ENCODE measurements at places on chromosomes 13 and 19.

DNA sequence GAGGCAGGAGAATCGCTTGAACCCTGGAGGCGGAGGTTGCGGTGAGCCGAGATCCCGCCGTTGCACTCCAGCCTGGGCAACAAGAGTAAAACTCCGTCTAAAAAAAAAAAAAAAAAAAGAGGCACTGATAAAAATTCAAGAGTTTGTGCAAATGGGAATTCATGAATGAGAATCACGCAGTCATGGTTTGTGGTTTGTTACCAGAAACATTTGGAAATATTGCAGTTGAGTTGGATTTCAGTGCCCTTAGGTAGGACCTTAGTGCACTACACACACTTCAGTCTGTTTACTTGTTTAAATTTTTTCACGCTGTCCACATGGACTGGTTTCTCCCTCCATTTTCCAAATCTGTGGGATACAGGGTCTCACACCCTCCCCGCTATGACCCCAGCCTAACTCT is 28.4 kb downstream of the ZNF844 start:
- DNase-seq, result no peak

GRCh38 chr13:73171926-73172325 is 113.1 kb downstream of the KLF5 start:
- no peak for DNase-seq

GRCh38 chr13:25453850-25454365 is 82.1 kb downstream of the ATP8A2 start:
- no peak for DNase-seq

DNA sequence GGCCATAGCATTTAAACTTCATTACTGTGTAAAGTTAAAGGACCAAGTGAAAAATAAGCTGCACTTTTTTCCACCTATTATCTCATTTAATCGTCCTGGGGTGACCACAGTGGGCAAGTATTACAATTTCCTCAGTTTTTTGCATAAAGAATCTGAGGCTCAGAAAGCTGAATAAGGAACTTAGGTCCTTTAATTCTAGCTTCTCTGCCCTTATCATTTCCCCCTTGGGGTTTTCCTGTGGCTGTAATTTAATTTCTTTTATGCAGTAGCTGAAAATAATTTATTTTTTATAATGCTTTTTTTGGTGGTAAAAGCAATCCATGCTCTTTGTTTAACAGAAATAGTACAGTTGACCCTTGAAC is 59.8 kb upstream of the RCBTB2 start:
- no peak for DNase-seq

- DNase-seq, result no peak
These were observed 512 bp downstream of the LRRC8E start for GRCh38 chr19:7888826-7889217.

DNA sequence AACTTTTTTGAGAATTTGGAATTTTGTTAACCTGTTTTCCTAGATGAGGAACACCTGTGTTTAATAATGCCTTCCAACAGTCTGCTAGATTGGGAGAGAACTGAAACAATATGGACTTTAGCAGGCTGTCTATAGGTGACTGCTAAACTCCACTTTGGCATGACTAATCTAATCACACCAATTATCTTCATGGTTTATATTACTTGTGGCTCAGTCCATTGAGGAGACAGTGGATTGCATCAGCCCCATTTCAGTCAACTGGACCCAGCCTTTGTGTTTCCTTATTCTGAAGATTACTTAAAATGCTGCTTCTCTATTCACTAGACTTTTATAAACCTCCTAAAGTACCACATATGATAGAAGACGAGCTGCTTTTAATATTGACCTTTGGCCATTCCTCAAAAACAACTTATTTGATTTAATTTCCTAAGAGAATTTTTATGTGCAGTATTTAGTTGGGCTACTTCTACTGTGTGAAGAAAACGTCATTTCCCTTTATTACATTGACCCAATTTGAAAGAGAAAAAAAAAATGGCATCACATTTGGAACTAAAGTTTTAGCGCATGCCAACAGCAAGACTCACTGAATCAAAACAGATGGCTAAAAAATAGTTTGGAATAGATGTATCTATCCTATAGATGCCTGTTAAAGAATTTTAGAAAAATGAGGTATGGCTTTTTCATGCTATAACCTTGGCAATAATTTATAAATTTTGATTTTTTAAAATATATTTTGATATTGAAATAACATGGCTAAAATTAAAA is 295.8 kb downstream of the NDFIP2 start:
- DNase-seq, result no peak

GRCh38 chr13:57825066-57825465 is 193.5 kb downstream of the PCDH17 start:
- DNase-seq, result no peak

- DNase-seq, result no peak
These were observed 64.9 kb downstream of the HSPH1 start for GRCh38 chr13:31096654-31097302.

DNA sequence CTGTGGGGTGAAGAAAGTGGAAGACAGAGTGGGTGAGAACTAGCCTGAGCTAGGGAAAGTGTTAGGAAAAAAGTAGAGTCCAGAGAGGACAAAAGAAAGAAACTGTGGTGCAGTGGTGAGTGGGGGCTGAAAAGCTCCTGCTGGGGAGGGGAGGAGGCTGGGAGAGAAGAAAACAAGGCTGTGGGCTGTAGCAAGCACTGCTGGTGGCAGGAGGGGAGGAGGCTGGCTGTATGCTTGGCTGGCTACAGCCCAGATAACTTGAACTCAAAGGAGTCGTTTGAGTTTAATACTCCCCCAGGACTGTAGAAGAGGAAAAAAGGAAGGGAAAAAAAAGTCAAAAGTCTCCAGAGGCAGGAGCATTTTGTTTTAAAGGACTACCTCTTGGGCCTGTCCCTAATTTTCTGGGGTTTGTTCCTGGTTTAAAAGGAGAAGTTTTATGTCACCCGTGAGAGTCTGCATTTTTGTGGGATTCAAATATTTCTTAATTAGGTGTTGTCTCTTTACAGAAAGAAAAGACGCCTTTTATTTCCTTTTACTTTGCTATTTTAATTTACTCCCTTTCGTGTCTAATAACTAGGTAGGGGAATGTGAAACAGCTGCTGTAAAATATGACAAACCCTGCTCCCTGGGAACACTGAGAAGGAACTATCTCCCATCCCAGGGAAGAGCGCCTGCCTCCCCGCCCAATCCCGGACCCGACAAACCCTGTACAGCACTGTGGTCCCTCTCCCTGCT is 21.7 kb downstream of the ZIC5 start:
- DNase-seq, result no peak

GRCh38 chr13:37207691-37208451 is 102.4 kb upstream of the CSNK1A1L start:
- DNase-seq, result no peak

GRCh38 chr13:33235078-33235477 is 50.5 kb downstream of the STARD13 start:
- no peak for DNase-seq

GRCh38 chr19:1896508-1896907 is 8.7 kb upstream of the ADAT3 start:
- DNase-seq, result no peak

DNA sequence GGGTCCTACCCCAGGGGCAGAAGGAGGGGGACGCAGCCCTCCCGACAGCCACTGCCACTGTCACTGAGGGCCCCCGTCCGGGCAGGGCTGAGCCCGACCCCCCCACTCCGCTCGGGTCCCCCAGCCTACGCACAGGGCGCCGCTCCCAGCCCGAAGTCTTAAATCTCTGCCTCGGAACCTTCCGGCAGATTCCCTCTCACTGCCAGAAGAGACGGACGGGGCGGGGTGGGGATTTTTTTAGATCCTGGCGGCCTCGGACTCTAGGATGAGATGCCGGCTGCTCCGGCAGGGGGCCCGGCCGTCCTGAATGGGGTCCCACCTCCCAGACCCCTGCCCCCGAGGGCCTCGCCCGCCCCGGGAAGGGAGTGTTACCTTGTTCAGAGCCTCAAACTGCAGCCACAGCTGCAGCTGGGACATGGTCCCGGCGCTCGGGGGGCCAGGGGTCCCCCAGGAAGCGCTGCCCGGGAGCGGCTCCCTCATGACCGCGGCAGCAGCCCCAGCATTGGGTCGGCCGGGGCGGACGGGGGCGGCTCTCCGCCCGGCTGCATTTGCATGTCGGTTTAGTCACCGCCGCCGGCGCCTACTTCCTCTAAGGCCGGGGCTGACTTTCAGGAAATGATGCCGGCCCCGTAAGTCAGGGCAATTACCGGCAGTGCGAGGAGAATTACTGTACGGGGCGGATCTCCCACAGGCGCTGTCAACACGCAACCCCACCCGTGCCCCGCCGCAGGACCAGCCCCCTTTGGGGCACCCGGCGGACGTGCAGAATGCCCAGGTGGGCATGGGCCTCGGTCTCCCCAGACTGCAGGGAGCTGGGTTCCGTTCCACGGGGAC is 28.1 kb downstream of the GPX4 start:
- no peak for DNase-seq

DNA sequence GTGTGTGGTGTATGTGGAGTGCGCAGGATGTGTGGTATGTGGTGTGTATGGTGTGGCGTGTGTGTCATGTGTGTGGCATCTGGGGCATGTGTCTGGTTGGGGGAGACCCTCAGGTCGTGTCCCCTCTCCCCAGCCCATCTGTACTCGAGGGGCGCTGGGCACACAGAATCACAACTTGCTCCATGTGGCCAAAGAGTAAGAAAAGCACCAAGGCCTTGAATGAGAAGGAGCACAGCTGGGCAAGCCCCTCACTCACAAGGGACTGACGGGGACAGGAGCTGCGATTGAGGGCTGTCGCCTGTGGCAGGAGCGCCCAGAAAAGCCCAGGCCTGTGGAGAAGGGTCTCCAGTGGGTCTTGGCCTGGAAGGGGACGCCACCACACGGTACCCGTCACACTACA is 62.8 kb downstream of the PEPD start:
- no peak for DNase-seq

DNA sequence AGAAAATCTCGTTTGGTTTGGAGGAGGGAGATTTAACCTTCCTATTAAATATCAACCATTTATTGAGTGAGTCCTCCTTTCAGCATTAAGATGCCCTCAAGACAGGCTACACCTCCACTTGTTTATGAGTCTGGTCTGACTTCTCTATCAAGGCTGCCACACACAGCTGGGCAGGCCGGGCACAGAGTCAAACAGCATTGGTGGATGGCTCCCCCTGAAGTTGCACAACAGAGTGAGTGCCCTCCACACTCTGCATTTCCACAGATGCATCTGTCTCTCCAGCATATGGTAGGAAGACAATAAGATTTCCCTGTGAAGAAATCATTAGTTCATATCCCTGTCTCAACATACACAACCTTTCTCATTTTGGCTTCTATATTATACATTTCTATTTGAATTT is 31.4 kb downstream of the PHF11 start:
- no peak for DNase-seq

DNA sequence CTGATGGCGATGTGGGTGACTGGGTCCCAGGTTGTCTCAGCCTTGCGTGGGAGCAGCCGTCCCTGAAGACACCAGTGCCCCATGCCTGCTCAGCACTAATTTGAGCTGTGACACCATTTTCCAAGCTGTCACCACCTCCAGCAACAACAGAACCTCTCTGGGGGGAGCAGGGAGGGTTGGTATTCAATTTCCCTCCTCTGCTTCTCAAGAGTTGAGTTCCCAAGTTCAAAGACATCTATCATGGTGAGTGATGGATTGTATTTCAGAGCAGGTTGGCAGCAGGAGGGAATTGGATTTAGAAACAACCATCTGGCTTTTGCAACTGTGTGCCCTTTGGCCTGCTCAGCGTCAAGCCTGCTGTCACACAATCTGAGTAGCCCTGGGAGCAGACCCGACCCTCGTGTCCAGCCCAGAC is 46.9 kb upstream of the UQCRFS1 start:
- no peak for DNase-seq

- DNase-seq, result no peak
These were observed 6.1 kb downstream of the CIC start for GRCh38 chr19:42275103-42275502.

DNA sequence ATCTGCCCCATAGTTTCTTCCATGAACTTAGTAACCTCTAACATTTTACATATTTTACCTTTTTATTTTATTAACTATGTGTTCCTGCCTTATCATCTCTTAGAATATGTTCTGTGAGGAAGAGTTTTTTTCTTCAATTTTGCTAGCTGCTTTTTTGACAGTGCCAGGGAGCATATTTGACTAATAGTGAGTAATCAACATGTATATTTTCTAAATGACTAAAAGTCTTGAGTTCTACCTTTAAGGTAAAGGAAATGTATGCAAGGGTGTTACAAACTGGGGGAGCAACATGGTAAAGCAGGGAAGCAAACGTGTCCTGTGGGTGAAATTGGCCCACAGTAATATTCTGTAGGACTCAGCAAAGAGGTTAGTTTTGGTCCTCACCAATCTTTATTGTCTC is 165.5 kb downstream of the NBEA start:
- DNase-seq, result no peak

- DNase-seq, result no peak
These were observed 129.8 kb downstream of the DLEU7 start for GRCh38 chr13:50713523-50714248.

DNA sequence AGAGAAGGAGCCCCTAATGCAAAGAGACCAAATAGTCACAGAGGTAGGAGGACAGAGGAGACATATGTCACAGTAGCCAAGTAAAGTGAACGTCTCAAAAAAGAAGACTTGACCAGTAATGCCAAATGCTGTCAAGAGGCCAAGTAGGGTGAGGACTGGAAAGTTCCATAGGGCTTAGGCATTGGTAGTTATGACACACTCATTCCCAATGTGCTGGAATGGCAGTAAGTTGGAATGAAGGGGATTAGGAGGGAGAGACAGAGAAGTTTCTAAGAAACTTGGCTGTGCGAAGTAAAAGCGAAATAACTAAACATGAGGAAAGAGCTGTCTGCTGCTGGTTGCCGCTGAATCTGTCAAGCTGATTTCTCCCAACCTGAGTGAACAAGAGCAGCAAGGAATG is 14.9 kb upstream of the FRY start:
- DNase-seq, result no peak

- no peak for DNase-seq
These were observed 4.0 kb downstream of the TPGS1 start for GRCh38 chr19:511101-511851.

DNA sequence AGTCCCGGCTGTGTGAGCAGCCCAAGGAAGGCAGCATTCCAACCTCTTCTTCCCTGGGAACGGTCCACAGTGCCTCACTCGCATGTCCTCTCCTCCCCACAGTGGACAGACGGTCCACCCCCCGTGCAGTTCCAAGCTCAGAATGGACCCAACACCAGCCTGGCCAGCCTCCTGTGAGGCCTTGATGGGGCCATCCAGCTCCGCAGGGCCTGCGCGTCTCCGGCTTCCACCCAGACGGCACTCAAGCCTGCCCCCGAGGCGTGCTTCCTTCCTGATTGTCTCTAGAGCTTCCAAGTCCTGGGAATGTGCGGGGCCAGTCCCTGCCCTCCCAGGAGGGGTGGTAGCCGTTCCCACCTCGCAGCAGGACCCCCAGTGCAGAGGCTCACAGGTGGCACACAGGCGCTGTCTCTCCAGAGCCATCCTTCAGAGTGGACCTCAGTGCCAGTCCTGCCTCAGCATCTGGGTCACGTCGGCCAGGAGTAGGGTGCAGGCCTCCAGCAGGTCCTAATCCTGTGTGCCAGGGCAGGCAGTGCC is 35.0 kb downstream of the MAU2 start:
- DNase-seq, result no peak

DNA sequence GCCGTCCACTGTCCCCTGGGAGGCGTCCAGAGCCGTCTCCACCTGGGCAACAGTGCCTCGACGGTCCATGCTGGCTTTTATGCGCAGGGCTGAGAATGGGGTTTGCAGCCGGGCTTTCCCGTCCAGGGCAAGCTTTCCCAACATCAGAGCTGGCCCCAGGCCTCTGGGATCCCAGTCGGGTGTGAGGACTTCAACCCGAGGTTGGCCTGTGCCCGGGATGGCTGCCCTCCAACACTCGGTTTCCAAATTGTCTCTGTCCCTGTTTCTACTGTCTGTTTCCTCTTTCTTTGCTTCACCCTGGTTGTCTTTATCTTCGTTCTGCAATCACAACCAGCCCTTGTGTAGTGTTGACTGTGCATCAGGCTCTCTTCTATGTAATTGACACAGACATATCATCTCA is at the start of gene IFNL4:
IFNL4 (minus strand) TSS at position 51 of the 400 bp plus-strand sequence.
- no peak for DNase-seq
